NCI-H1092 treated with DMSO at 0.1 percent for 48 hours (cell line): ENCODE measurements at places on chromosomes 7 and 10.
A peak's percentile ranks its signal among the peaks of the same experiment; 100 is the strongest.

- DNase-seq: no peak
Measured at GRCh38 chr7:117974891-117975290, 101.7 kb upstream of the CTTNBP2 start.

GRCh38 chr10:122181041-122181732 lies 89.9 kb upstream of the BTBD16 start:
- DNase-seq: peak; percentile 14

DNA sequence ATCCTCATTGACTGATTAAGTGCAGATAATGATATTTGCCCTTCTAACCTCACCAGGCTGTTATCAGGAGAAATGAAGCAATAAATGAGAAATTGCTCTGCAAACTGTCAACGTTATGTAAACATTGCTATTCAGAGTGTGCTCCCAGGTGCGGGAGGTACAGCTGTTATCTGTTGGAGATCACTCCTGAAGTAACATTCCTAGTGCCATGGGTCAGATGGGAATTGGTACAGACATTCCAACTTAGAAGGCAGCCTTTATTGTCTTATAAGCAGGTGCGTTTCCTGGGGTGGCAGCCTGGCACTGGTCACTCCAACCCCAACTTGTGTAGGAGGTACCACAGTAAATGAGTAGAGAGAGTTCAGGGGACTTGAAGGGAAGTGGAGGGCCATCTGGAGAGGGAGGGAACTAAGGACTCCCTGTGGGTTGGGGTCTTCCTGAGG lies 36.8 kb downstream of the HK1 start:
- no peak for DNase-seq

DNA sequence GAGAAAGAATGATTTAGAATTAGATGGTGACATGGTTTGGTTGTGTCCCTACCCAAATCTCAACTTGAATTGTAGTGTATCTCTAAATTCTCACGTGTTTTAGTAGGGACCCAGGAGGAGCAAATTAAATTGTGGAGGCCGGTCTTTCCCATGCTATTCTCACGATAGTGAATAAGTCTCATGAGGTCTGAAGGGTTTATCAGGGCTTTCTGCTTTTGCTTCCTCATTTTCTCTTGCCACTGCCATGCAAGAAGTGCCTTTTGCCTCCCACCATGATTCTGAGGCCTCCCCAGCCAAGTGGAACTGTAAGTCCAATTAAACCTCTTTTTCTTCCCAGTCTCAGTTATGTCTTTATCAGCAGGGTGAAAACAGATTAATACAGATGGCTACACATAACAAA lies 167.4 kb upstream of the SVIL start:
- DNase-seq: no peak

DNA sequence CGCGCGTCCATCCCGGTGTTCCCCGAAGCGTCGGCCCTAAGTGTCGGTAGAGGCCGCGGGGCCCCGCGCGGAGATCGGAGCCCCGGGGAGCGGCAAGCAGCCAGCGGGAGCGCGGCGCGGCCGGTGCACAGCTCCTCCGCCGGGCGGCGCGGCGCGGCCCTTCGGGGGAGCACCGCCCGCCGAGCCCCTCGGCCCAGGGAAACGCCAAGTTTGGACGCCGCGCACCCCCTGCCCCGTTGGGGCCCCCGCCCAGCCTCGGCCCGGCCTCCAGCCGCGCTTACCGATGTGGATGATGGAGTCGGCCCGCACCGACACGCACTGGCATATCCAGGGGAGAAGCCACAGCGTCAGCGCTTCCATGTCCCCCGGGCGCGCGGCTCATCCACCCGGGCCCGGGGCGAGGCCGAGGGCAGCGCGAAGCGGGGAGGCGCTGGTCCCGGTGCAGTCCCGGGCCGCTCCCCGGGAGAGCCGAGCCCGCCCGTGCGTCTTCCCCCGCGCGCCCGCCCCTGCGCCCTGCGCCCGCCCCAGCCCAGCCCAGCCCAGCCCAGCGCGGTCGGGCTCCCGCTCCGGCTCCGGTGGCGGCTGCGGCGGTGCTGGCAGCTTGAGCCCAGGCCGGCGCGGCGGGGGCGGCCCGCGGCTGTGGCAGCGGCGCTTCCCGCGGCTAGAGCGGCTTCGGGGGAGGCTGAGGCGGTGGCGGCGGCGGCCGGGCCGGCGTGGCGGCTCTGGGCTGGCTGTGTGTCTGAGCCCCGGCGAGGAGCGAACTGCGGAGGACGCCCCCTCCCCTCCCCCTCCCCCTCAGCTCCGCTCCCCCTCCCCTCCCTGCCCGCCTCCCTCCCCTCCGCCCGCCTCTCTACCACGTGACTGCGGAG lies at the start of gene GRID1:
TSS of gene GRID1 (minus strand) at position 763 of the 869 bp plus-strand sequence.
- peak; percentile 27 for DNase-seq

GRCh38 chr7:26709210-26709990 lies 155.0 kb downstream of the SKAP2 start:
- DNase-seq: no peak

DNA sequence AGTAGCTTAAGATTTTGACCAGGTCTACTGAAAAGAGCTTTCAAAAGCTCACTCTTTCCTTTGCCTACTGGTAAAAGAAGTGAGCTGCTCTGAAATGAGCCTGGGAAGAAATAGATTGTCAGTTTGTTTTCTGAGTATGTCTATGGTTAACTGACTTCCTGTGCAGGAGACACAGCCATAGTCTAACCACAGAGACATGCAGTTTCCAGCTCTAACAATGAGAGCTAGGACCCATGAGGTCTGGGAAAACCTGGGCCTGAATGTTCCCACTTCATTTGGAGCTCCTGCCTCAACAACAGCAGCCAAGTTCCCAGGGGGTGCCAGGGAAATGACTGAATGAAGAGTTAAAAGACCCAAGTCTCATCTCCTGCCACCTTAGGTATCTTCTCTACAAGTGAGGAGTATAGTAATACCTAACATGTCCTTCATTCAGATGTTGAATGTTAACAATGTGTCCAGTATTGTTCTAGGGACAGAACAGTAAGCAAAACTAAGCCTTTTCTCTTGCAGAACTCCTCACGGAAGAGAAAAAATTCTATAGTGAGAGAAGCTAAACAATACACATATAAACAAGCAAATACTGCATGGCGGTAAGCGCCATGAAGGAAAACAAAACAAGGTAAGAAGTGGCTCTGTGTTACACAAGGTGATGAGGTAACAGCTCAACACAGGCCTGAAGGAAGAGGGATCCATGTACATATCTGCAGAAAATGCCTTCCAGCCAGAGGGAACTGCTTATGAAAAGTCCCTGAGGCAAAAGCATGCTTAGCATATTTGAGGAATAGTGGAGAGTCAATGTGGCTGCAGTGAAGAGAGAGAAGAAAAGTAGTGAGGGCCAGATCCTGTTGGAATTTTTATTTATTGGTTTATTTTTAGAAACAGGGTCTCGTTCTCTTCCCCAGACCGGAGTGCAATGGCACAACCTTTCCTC lies 26.4 kb upstream of the ANKRD1 start:
- no peak for DNase-seq

- no peak for DNase-seq
Measured at GRCh38 chr7:149071641-149072437, 18.7 kb downstream of the ZNF786 start.

- DNase-seq: no peak
Measured at GRCh38 chr7:117781707-117782106, 91.5 kb downstream of the CTTNBP2 start.

GRCh38 chr7:80478683-80479082 lies 33.2 kb downstream of the GNAT3 start:
- no peak for DNase-seq

DNA sequence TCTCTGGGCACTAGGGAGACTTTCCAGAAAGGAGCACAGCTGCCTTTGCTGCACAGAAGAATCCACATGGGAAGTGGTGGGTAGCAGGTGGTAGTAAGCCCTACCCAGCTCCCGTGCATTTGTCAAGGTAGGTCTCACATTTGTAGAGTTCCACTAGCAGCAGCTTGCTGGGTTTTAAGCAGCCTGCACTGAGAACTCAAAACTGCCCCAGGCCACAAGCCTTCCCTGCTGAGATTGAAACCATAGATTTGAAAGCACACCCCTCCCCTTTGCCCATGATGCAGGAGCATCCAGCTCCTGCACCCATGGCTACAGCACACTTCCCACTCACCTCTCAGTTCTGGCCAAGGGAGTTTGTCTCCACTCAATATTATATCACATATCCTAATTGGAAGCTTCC lies 604.5 kb upstream of the STEAP1 start:
- DNase-seq: no peak

DNA sequence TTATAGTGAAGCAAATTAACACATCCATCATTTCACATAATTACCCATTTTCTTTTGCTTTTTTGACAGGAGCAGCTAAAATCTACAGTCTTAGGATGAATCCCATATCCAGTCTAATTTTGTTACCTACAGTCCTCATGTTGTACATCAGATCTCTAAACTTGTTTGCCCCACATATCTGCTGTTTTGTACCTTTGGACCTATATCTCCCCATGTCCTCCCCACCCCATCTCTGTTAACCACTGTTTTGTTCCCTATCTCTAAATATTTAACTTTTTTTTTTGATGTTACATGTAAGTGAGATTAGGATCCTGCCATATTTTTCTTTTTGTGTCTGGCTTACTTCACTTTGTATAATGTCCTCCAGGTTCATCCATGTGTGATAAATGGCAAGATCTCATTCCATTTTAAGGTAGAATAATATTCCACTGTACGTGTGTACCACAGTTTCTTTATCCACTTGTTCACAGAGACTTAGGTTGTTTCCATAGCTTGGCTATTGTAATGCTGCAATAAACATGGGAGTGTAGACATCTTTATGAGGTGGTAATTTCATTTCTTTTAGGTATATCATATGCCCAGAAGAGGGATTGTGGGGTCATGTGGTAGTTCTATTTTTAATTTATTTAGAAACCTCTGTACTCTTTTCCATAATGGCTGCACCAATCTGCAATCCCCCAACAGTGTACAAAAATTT lies 19.6 kb downstream of the NPVF start:
- DNase-seq: no peak

DNA sequence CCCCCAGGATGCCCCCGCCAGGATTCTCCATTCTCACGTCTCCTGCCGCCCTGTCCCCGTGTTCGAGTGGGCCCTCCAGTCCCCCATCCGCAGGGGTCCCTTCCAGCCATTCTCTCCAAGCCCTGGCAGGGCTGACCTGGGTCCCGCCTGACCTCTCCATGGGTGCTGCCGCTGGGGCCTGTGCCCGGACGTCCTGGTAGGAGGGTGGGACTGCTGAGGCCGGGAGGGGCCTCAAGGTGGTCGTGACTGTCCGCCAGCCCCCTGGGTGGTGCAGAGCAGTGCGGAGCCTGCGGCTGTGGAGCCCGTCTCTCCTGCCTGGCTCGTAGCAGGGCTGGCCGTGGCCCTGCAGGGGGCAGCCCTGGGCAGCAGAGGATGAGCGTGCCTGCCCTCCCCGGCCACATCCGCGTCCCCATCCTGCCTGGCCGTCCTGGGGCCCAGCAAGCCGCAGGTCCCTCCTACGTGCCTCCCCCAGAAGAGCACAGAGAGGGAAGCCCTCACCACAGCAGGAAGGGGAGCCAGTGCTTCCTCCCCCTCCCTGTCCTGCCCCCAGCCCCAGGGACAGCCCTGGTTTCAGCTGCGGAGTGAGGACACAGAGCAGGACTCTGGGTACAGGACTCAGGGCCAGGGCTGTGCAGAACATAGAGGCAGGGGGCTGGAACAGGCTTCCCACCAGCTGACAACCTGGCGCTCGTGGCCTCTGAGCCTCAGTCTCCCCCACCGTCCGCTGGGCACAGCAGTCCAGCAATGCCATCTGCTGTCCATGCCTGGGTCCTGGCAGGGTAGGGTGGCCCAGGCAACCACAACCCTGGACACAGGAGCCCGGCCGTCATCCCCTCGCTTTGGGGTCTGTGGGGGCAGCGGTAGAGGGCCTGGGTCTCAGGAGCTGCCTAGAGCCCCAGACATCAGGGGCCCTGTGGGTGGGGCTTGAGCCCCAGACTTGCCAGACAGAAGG lies 1.5 kb upstream of the GRIFIN start:
- peak; percentile 43 for DNase-seq

DNA sequence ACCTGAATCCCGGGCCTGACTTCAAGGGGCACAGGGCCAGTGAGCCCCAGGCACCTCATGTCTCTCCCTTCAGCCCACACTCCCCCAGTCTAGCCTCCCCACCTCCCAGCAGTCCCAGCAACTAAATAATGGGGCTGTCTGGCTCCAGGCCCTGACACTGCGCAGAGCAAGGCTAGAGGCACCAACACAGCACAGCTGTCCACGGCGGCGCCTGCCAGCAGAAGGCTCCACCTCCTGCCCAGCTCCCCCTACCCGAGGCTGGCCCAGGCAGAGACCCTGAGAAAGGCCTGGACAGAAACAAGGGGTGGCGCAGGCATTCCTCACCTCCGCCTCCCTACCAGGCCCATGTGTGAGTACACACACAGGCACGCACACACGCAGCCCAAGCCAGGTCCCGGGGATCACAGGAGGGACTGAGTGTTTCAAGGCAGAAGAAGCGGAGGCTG lies 6.1 kb downstream of the KCNH2 start:
- DNase-seq: peak; percentile 89

DNA sequence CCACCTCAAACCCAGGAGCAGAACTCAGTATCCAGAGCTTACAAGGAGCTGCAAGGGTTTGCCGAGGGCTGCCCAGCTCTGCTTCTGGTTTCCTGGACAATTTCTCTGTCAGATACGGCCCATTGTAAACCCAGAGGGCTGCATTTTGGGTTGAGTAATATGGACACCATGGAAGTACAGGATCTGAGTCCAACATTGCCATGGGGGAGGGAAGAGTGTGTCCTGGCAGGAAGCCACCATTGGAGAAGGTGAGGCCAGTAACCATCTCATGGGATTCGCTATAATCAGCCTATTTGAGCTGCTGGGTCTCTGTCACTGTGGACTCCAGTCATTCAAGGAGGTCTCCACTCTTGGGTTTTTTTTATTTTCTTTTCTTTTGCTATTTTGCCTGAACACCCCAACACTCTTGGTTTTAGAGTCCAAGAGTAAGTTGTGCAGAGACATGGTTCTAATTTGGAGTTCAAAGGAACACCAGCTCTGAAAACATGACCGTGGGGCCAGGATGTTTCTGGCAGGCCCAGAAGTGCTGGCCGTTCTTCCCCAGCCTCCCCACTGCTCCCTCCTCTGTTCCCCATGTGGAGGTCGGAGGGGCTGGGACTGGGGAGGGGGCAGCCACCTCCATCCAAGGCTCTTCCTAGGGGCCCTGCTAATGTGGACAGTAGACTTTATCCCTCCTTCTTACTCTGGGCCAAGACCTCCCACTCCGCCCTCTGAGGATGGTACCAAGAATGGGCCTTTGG lies 46.2 kb downstream of the CHST3 start:
- DNase-seq: no peak

GRCh38 chr10:19488592-19489280 lies 327.5 kb upstream of the PLXDC2 start:
- no peak for DNase-seq

- DNase-seq: peak; percentile 12
Measured at GRCh38 chr7:4650433-4651047, 31.6 kb upstream of the FOXK1 start.
